ENCODE measurements at places on chromosomes 16 and 17.

- DNase-seq, result peak; percentile 38
These were observed 21.3 kb downstream of the SRCIN1 start for GRCh38 chr17:38584350-38584925.

- DNase-seq, result no peak
These were observed 372.7 kb upstream of the ZFHX3 start for GRCh38 chr16:73420676-73421075.

DNA sequence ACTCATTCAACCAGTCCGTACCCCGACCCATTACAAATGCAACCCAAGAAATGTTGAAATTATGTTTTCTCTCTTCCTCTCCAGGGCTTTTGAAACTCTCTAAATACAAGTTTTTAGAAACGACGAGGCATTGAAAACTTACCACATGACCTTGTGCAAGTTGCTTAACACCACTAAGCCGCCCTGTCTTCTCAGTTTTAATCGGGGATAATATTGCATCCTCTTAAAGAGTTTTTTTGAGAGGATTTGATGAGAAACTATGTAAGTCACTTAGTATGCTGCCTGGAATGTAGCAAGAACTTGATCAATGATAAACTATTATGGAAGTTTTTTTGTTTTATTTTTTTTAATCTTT is 149.0 kb upstream of the FAM20A start:
- no peak for DNase-seq

DNA sequence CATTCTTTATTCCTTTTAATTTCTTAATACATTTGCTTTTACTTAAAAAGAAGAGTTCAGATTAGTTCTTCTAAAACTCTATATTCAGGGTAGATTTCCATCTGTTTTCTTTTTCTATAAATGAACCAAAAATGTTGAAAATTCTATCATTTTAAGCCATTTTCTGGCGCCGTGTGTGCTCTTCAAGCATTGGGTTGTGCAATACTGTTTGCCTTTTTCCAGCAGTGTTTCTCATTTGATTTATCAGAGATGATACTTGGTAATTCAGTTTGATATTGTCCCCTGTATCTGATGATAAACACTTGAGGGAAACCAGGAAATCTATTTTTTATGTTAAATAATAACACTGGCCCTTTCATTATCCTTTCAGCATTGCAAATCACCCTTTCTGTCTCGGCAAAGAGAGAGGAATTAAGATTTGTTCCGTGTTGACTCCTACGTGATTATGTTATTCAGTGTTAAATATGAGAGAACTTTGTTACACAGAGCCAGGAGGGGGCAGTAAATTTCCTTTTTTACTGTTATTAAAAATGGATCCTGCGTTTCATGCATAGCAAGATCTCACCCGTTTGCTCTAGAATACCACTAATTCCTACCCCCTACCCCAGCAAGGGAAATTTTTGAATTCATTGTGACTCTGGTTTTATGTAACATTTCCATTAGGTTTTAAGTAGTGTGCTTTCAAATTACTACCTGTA is 606.9 kb upstream of the RBFOX1 start:
- no peak for DNase-seq

DNA sequence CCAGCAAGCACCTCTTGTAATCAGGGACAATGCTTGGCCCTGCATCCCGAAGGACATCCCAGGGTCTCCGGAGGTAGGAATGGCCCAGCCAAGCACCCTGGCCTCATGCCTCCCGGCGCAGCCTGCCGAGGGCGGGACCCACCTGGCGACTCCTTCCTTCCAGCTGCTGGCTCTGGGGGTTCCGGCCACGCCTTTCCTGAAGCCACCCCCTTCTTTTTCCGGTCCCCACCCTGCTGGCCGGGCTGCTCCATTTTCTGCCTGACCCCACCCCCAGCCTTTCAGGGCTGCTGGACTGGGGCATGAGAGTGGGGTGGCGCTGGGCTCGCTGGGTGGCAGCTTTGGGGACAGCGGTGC is 22.5 kb upstream of the CIBAR2 start:
- no peak for DNase-seq

DNA sequence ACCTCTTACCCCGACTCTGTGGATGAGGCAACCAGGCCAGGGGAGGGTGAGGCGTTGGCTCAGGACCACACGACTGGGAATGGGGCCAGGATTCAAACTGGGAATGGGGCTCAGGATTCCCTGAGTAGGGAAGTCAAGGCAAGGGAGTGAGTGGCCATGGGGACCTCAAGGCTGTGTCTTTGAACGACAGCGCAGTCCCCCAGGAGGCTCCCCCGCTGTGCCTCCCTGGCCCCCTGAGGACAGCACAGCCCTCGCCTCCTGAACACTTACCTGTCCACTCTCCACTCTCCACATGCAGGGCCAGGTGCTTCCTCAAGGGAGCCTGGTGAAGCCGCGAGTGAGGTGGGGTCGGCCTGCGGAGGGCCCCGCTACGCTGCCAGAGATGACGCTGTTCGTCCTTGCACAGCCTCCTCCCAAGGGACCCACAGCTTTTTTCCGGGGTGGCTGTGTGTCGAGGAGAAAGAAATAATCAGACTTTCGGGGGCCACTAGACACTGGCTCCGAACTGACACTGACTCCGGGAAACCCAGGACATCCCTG is 6.9 kb downstream of the ZNF469 start:
- no peak for DNase-seq

DNA sequence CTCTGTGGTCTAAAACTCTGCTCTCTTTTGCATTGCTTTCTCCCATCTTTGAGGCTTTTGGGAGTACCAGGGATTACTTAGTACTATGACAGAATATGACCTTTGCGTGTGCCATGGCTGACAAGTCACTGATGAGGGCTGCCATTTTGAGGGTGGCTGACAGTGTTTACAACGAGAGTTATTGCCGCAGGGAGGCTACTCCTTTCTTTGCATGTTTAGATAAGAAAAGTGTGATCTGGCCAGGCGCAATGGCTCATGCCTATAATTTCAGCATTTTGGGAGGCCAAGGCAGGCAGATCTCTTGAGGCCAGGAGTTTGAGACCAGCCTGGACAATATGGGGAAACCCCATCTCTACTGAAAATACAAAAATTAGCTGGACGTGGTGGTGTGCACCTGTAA is 77.5 kb downstream of the GSG1L start:
- DNase-seq, result no peak

DNA sequence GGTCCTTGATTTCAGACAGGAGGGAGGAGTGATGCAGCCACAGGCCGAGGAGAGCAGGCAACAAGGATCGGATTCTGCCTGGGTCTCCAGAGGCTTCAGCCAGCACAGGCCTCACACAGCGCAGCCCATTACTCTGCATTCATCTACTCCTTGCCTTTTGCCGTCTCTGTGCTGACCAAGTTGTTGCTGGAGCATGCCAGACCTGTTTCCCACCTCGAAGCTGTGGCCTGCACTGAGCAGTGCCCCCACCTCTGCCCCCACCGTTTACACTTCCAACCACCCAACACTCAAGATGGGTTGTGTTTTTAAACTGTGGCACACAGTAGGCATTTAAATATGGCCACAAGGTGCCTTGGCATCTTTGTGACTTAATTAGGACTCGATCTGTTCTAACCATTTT is 1.3 kb downstream of the PRM2 start:
- DNase-seq, result no peak

GRCh38 chr17:19404264-19404663 is 6.8 kb upstream of the RNF112 start:
- DNase-seq, result no peak

GRCh38 chr16:72987480-72987901 is 60.4 kb downstream of the ZFHX3 start:
- no peak for DNase-seq

- DNase-seq, result no peak
These were observed 432.5 kb downstream of the CDH13 start for GRCh38 chr16:83059237-83059636.

GRCh38 chr16:66223176-66223780 is 143.2 kb upstream of the CDH5 start:
- DNase-seq, result no peak

GRCh38 chr16:48879223-48880122 is 269.5 kb upstream of the N4BP1 start:
- DNase-seq, result no peak

DNA sequence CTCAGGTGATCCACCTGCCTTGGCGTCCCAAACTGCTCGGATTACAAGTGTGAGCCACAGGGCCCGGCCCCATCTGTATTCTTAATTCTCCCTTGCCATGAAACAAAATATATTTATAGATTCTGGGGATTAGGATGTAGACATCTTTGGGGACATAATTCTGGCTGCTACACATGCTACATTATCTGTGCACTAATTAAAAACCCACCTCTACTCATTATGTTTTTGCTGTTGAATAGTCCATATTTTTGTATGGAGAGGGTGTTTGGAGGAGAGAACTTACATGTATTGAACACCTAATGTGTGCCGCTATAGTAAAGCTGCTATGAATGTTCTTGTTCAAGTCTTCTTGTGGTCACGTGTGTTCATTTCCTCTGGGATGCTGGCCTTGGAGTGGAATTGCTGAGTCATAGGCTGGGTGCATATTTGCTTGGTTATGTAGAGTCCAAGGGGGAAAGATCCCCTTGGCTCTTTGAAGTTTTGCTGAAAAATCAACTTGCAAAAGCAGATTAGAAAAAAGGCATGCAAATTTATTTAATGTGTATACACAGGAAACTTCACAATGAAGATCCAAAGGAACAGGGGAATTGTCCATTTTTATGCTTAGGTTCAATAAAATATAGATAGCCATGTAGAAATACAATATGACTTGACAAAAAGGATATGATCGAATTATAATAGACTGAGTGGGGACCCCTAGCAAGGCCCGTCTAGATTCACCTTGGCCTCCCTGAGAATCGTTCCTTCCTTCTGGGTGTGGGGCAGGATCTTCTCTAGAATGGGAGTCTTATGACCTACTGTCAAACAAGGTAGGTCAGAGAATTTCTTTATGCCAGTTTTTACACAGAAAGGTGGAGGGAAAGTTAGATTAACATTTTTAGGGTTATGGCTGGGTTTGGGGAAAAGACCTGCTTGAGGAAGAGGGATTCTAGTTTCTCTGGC is 42.1 kb upstream of the GPRC5B start:
- no peak for DNase-seq

DNA sequence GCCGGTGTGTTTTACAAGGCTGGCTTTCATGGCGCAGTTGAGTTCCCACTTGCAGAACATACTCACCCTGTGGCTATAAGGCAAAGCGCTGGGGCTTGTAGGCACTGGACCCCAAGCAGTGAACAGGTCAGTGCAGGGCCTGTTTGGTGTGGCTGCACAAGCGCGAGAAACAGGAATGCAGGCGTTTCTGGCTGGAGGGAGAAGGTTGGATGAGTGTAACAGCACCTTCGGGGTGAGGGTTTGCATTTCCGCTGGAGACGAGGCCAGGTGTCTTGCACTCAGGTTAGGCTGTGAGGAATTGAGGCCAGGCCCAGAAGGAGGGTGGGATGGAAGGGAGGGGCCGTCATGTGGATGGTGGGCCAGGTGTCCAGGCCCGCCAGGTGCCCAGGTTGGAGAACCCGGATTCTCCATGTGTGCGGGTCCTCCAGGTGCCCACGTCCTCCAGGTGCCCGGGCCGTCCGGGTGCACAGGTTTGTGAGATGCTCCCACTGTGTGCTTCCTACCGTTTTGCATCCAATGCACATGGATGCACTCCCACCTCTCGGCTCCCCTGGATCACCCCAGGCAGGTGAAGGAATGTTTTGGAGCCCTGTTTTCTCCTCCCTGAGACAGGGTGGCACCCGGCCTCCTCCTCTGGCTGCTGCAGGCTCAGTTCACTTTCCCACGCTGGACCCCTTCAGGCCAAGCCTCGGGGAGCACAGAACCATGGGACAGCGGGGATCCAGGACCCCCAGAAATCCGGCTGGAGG is 46.0 kb downstream of the SLC7A5 start:
- no peak for DNase-seq

- no peak for DNase-seq
These were observed 179.2 kb downstream of the MAP2K6 start for GRCh38 chr17:69593716-69594115.

GRCh38 chr16:77965346-77965745 is 57.0 kb upstream of the CLEC3A start:
- DNase-seq, result no peak

GRCh38 chr16:9647981-9648701 is 534.1 kb downstream of the GRIN2A start:
- no peak for DNase-seq

- no peak for DNase-seq
These were observed 67.6 kb downstream of the MMD start for GRCh38 chr17:55354010-55354409.

GRCh38 chr16:51532551-51532950 is 381.5 kb upstream of the SALL1 start:
- no peak for DNase-seq

DNA sequence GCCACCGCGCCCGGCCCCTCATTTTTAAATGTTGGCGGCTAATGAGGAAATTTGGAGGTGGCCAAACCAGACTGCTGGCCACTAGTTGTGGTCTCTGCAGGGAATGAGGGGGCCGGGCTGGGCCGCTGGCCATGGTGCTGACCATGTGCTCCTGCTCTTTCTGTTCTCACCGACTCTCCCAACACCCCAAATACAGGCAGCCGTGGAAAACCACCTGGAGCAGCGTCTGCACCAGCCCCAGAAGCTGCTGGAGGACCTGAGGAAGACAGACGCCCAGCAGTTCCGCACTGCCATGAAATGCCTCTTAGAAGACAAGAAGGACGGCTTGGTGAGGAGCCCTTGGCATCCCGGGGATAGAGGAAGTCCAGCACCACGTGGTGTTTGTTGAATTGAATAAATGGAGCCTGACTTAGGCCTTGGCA is 21.3 kb downstream of the OTOA start:
- no peak for DNase-seq
